ENCODE measurements at places on chromosomes 16 and 17.

DNA sequence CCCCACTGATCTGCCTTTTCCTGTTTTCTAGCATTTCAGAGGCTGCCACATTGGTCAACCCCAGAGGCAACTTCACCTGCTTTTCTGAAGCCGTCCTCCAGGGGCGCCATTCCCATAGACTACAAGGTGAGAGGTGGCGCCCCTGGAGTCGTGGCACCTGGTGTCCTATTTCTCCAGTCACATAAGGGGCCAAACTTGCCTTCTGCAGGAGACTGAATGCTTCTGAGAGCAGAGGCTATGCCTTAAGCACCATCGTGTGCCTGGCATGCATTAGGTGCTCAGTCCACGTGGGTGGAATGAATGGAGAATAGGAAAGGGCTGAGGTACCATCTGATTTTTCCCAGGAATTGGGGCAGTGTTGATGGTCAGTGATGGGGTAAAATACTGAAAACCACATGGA, 164.8 kb downstream of the HAPSTR1 start:
- DNase-seq, result peak; percentile 53

DNA sequence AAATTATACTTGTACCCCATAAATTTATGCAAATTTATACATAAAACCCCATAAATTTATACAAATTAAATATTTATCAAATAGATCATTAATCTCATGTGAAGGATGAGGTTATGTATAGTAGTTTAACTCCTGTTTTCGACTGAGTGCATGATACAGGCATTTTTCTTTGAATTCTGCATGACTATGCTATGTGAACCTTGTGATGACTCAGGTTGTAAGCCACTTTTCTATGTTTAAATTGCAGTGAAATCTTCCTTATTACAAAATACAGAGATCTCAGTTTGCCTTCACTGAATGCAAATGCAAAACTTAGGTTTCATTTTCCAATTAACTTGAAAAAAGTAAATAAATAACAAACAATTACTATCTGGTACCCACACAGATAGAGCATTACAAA, 843.7 kb downstream of the CDH11 start:
- no peak for DNase-seq

DNA sequence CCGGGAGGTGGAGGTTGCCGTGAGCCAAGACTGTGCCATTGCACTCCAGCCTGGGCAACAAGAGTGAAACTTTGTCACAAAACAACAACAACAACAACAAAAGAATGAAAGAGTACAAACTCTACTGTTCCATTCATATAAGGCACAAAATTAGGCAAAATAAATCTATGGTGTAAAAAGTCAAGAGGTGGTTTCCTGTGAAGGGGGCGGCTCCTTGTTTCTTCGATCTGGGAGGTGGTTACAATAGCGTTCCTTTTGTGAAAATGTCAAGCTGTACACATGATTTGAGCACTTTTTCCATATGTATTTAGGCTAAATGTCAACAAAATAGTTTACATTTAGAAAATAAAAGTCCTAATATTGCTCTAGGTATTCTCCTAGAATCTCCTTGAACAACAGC, 6.9 kb downstream of the SIAH1 start:
- no peak for DNase-seq

DNA sequence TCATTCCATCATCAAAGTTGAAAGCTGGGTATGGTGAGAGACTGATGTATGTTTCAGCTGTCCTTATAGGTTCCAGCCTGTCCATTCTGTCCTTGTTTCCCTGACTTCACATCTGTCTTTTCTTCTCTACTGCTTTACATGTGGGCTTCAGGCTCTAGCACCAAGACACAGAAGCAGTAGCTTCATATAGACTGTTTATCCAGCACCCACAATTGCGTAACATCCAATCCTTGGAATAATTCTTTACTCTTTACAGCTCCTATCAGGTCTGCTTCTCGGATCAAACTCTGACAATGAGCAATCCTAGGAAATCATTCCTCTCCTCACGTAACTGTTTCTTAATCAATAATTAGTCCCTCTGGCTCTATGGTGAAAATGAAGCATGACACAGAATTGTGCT, 158.9 kb downstream of the CA10 start:
- no peak for DNase-seq

GRCh38 chr17:44599298-44600175, 42.3 kb downstream of the FZD2 start:
- DNase-seq, result no peak

GRCh38 chr16:47037396-47037745, 63.9 kb upstream of the DNAJA2 start:
- DNase-seq, result peak; percentile 44

GRCh38 chr17:49513641-49514040, 18.5 kb downstream of the NGFR start:
- no peak for DNase-seq

GRCh38 chr16:35561346-35561745, 2101.9 kb downstream of the TP53TG3F start:
- DNase-seq, result no peak

DNA sequence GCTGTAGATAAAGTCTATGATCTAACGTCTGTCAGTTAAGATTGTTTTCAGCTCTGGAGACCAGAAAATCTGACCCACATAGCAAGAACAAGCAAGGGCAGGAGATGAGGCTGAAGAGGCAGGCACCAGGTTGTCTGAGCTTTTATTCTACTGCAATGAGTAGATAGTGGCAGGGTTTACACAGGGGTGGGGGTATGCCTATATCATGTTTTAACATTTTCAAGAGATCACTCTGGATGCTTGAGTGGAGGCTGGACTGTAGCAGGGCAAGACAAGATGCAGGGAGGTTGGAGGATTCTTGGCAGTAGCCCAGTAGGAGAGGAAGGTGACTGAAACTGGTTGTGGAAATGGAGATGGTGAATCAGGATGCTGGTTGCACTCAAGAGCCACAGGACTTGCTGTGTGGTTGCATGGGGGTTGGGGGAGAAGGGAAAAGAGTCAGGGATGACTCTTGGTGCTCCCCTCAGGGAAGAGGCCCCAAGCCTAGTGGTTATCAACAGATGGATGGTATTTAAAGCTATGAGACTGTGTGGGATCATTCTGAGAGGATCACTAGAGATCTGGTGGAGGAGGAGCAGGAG, 143.1 kb upstream of the KCNJ18 start:
- peak; percentile 65 for DNase-seq

DNA sequence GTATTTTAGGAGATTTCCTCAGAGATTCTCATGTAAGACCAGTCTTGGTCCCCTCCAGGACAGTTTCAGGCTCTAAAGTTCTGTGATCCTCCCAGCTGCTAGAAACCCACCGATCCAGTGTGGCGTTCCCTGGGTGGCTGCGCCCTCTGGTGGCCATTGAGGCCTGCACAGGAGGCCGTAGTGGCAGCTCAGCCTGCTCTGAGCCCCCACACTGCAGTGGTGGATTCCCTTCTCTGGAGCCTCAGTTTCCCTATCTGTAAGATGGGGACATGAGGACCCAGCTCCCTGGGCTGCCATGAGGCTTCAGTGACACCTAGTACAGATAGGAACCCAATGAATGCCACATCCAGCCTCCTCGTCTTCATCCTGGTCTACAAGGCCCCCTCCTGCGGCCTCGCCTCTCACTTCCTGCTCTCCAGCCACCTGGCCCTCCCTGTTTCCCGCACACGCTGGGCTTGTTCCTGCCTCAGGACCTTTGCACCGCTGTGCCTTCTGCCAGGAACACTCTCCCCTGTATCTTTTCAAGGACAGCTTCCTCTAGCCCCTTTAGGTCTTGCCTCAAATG, 16.5 kb downstream of the CCDC102A start:
- DNase-seq, result peak; percentile 83

GRCh38 chr17:20122254-20122879, 113.2 kb downstream of the SPECC1 start:
- no peak for DNase-seq

- DNase-seq, result no peak
Measured at GRCh38 chr16:70589998-70590471, 56.3 kb upstream of the IL34 start.

- DNase-seq, result no peak
Measured at GRCh38 chr16:31216422-31217135, at the start of gene PYDC1. Gene PYDC1 (minus strand): TSS chr16:31217135. CDS start chr16:31217028, 107 bp downstream.

DNA sequence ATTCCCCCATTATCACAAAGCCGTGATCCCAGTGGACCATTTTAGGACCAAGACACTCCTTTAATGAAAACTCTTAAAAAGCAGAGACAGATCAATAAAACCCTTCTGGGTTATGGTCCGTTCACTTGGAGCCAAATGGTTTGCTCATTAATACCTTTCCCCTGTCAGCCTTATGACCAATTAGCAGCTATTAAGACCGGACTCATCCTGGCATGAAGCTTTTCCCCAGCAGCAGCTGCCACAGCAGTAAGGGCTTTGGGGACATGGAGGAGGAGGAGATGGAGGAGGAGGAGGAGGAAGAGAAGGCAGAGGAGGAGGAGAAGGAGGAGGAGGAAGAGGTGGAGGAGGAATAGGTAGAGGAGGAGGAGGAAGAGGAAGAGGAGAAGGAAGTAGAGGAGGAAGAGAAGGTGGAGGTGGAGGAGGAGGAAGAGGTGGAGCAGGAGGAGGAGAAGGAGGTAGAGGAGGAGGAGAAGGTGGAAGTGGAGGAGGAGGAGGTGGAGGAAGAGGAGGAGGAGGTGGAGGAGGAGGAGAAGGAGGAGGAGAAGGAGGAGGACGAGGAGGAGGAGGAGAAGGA, 50.1 kb upstream of the IRX3 start:
- no peak for DNase-seq

GRCh38 chr16:9123871-9124270, 32.4 kb downstream of the HAPSTR1 start:
- DNase-seq, result no peak

GRCh38 chr17:79033741-79034501, 10.0 kb downstream of the C1QTNF1 start:
- DNase-seq, result no peak

- DNase-seq, result no peak
Measured at GRCh38 chr16:80046848-80047247, 446.3 kb upstream of the MAF start.

- no peak for DNase-seq
Measured at GRCh38 chr16:26058326-26058725, 366.6 kb downstream of the HS3ST4 start.

DNA sequence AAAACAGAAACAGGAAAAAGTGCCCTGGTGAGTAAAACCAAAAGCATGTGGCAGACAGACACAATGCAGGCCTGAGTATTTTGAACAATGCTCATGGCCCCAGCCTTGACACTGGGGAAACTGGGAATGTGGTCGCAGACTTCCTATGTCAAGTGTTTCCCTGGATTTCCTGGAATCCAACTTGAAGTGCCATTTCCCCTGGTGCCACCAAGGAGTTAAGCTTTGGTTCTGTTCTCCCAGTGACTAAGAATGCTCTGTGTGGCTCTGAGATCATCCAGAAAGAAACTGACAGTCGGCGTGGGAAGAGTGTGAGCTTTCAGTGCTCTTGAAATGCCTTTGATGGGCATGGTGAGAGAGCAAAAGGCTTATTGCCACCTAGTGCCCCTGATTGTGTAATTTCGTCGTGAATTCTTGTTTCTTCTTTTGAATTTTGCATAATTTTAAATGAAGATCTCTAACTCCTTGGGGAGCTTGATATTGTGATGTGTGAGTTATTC, 96.0 kb downstream of the YPEL2 start:
- peak; percentile 67 for DNase-seq

GRCh38 chr16:30677931-30678585, 19.8 kb downstream of the FBRS start:
- no peak for DNase-seq

- DNase-seq, result no peak
Measured at GRCh38 chr16:56436258-56436657, 10.9 kb upstream of the AMFR start.

DNA sequence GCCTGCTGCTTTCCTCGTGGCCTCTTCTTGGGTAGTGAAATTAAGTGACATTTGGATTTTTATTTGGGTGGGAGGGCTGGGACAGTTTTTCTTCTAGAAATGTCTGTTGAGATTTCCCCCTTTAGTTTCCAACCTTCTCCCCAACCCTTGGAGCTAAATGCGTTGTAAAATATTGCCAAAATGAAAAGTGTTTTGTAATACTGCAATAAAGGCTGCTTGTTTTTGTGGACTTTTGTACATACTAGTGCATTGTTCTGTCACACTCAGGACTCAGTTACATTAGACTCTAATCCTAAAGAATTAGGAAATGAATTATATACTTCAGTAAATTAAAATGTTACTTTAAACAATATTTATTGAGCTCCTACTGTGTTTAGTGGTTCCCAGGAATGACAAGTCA, 21.7 kb downstream of the HEATR9 start:
- DNase-seq, result no peak

DNA sequence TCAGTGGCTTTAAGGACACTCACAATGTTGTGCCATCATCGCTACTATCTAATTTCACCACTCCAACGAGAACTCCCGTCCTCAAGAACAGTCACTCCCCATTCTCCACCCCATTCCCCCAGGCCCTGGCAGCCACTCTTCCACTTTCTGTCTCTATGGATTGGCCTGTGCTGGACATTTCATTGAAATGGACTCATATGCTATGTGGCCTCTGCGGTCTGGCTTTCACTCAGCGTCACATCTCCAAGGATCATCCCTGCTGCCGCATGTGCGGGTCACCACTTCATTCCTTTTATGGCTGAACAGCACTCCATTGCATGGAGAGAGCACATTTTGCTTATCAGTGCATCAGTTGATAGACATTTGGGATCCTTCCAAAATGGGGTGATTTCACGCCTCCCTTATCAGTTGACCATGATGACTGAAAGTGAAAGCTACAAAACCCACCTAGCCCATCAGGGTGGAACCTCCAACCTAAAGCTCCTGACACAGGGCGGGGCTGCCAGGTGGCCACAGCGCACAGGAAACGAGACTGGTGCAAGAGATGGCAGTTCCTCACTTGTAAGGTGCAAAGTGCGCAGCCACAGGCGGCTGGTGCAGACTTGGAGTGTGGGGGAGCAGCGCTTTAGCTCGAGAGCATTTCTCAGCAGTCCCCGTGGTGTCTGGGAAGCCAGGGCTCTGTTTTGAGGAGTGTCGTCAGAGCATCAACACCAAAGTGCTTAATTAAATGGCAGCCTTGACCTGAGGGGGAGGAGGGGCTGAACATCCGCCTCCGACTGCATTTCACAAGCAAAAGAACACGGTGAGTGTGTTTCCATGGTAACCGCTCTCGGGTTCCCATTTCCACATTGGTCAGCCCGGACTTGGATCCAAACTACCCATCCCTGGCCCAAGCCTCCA, 23.8 kb downstream of the COTL1 start:
- DNase-seq, result peak; percentile 68

Measured in activated CD4-positive, alpha-beta T cell treated with anti-CD3 and anti-CD28 coated beads, Interleukin-2, amount 50 U/mL, for 48 hours (primary cell).